ENCODE measurements at places on chromosomes 1 and 21.

GRCh38 chr1:213519098-213519497 lies 468.1 kb downstream of the RPS6KC1 start:
- no peak for DNase-seq

DNA sequence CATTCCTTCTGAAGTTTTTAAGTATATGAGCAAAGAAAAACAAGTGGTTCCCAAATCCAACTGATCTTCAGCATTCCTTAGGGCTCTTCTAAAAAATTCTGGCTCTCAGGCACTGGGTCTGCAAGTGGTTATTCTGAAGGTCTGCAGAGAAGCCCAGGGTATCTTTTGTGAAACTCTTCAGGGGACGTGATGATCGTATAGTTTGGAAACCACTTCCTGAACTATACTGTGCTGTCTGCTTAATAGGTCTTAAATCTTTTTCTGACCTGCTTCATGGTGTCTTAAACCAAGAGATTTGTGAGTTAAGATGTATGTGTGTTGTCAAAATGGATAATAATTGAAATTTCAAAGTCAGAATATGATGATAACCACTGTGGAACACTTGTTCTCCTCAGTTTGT lies 115.5 kb downstream of the LHX9 start:
- no peak for DNase-seq

DNA sequence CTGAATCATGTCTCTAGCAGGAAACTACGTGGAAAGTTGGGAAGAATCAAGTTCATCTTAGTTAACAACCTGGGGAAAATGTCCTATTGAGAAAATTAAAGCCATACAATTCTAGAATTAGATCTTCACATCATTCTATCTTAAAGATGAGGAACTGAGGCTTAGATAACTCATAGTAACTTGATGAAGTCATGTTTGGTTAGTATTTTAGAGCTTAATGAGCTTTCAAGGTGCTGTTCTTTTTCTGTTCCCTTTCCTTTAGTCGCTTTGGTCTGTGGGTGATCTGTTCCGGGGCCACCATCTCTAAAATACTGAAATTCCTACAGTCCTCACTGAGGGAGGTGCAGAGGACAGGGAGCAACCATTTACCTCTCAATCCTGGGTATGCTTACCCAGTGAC lies 4.3 kb upstream of the GLUL start:
- no peak for DNase-seq

DNA sequence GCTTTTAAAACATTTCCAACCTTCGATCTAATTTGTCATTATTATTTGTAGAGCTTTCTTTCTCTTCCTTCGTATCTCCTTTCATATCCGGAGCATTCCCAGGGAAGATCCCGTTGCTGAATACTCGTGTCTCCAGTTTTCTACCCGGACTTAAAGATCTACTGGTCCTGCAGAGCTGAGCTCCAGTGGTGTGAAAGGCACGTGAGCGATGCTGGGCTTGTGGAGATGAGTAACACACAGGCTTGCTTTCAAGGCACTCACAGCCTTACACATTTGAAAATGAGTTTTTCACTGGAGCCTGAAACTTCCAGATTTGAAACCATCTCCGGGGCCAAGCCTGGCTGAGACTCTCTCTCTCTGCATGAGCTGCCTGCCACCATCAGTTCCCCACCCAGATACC lies 428.3 kb downstream of the KIF26B start:
- no peak for DNase-seq

GRCh38 chr1:69991644-69992043 lies 213.7 kb downstream of the LRRC40 start:
- no peak for DNase-seq

DNA sequence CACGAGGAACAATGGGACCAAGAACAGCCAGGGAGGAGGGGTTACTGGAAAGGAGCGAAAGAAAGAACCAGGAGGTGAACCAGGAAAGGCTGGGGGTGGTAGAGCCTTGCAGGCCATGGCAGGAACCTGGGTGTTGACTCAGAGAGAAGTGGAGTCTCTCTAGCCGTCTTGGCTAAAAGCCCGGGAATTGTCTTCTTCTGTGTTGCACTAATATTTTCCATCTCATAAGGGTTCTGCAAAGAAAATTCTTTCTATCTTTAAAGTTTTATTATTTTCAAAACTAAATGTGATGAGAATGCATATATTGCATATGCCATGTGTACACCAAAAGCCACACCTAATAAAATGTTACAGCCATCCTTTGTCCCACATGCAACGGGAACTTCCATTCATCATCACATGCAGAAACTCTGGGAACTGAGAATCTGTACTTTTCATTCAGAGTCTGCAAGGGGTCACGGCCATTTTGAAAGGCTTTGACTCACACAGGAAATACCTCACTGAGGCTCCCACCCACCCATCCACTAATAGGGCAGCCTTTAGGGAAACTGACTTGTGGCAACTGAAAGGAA lies 38.0 kb downstream of the ERG start:
- no peak for DNase-seq

DNA sequence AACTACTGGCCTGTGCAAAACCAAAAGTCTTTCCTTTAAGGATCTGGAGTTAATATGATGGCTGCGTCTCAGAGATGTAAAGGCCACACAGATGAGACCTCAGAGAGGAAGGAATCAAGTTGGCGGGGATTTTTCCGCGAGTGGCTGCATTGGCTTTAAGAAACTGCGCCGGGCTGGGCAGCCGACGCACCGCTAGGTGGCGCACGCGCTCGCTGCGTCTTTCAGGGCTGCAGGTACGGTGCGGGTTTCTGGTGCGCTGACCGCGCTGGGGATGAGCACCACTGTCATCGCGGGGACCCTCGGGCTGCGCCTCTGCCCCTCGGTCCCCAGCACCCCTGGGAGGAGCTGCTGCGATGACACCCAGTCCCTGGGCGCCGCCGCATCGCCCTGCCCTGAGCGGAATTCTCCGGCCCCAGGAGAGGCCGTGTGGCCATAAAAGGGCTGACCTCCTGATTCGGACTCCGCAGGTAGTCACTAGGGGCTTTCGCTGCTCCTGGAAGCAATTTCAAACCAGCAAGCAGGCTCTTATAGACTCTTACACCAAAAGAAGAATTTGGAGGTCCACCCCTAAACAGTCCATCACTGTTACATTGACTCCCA lies 241.0 kb downstream of the KCNJ6 start:
- DNase-seq: peak; percentile 29

DNA sequence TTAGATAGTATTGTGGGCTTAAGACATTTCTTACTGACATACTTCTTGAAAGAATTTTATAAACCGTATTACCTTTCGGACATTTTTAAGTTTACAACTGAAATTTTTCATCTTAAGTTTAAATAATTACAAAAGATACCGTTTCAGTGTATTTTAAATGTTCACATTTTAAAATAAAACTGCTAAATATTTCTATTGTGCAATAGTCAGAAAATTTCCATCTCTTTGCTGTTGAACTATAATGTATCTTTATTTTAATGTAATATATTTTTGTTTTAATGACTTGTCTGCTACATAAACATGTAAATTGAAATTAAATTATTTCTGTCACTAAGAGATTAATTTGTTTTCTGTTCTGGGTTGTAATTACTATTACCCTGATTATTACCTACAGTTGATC lies 74.2 kb upstream of the KIAA1614 start:
- no peak for DNase-seq

DNA sequence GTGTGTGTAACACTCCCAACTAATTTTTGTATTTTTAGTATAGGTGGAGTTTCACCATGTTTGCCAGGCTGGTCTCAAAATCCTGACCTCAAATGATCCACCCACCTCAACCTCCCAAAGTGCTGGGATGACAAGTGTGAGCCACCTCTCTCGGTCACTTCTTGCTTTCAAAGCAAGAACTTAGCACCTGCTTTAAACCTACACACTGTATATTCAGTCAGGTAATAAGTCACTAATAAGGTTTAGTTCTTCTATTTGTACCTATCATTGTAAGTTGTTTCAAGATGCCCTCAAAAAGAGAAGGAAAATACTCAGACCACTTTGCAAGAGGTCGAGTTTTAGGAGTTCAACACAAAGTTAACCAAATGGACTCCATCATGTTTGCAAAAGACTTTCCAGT lies 431.3 kb downstream of the MRPL39 start:
- no peak for DNase-seq

DNA sequence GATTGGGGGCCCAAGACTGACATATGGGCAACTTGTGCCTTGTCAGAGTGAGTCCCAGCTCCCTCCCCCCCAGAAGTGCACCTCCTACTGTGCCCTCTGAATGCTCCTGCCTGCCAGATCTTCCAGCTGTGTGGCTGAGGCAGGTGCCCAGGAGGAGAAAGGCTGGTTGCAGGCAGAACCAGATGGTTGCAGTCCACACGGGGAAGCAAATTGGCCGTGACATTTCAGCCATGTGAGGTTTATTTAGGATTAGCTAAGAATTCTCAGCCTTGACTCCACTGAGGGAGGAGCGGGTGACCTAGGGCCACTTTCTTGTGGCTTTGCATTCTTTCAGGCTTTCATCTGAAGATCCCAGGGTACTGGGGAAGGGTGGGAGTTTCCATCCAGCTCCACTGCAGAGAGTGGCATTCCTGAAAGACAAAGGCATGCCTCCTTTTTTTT lies 33.8 kb downstream of the PEX14 start:
- DNase-seq: no peak

GRCh38 chr1:50659107-50659662 lies 235.9 kb upstream of the DMRTA2 start:
- DNase-seq: no peak

- DNase-seq: no peak
Observed at GRCh38 chr21:37912616-37913015, 3.6 kb downstream of the KCNJ6 start.

DNA sequence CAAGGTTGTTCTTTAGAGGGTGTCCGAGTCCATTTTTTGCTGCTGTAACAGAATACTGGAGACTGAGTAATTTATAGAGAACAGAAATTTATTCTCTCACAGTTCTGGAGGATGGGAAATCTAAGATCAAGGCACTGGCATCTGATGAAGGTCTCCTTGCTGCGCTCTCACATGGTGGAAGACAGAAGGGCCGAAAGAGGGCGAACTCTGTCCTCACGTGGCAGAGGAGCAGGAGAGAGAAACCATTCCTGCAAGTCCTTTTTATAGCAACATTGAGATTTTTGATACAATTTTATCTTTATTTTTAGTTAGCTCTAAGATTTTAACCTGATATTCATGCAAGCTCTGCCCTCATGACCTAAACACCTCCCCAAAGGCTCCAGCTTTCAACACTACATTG lies 48.3 kb downstream of the ATG4C start:
- no peak for DNase-seq

DNA sequence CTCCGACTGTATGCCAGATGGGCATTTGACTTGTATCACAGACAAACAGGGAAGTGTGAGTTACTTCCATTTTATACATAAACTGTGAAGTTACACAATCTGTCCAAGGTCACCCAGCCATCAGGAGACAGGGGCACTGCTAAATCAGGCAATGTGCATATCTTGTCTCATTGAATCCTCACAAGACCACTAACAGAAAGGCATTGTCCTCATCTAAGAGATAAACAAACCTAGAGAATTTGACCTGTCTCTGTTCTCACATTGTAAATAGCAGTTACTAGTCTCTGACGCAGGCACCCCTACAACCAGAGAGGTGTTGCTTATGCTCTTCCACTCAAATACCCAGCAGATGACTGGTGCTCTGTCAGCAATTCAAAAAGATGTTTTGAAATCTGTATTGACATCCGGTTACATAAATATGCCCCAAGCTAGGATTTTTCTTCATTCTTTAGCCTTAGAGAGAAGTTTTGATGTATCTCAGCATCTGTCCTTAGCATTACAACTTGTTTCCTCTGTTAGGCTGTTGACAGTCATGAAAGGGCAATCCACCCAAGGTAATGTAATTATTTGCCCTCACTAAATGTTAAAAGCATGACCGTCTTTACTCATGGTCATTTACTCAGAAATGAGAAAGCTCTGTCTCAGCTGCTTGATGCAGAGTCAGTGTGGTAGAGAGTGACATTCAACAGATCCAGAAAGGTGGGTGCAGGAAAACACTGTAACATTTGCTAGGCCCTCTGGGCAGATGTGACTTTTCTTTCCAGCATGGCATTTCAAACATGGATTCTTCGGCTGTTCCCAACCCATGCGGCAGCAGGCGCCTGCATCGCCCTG lies 51.9 kb upstream of the ZNF326 start:
- DNase-seq: no peak

GRCh38 chr1:151060007-151060656 lies at the start of gene MLLT11:
Gene MLLT11 (plus strand): TSS chr1:151060397. CDS start chr1:151067225, 6,828 bp downstream.
- DNase-seq: peak; percentile 37

GRCh38 chr1:53627666-53628065 lies 111.3 kb downstream of the GLIS1 start:
- no peak for DNase-seq

DNA sequence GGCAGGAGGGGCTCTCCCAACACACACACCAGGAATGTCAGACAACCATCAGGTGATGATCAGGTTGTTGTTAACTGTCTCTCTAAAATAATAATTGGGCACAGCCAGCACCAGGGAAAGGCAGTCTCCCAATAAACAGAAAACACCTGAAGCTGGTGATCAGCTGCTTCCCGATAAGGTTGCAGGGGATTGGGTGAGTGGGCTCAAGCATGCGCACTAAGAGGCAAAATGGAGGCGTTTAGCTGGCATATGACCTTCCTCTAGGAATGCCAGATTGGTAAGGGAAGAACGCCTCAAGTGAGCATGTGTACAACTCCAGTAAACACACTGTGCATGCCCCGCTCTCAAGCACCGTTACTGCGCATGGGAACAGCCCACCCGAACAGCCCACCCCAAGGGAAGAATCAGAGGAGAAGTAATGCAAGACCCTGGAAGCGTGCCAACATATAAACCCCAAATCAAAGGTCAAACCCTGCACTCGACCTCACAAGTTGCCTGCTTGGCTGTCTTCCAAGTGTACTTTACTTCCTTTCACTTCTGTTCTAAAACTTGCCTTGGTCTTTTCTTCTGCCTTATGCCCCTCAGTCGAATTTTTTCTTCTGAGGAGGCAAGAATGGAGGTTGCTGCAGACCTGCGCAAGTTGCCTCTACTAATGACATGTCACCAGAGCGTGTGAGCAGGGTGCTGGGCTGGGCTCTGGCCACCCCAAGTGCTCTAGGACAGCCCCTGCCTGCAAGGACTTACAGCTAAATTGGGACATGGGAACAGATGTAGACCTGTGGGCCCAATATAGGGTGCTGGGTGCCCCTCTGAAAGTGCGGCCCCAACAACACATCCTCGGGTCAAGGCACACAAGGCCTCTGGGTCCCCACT lies 200.8 kb downstream of the RHOU start:
- DNase-seq: no peak

GRCh38 chr1:10671090-10671489 lies 125.4 kb downstream of the CASZ1 start:
- DNase-seq: no peak

DNA sequence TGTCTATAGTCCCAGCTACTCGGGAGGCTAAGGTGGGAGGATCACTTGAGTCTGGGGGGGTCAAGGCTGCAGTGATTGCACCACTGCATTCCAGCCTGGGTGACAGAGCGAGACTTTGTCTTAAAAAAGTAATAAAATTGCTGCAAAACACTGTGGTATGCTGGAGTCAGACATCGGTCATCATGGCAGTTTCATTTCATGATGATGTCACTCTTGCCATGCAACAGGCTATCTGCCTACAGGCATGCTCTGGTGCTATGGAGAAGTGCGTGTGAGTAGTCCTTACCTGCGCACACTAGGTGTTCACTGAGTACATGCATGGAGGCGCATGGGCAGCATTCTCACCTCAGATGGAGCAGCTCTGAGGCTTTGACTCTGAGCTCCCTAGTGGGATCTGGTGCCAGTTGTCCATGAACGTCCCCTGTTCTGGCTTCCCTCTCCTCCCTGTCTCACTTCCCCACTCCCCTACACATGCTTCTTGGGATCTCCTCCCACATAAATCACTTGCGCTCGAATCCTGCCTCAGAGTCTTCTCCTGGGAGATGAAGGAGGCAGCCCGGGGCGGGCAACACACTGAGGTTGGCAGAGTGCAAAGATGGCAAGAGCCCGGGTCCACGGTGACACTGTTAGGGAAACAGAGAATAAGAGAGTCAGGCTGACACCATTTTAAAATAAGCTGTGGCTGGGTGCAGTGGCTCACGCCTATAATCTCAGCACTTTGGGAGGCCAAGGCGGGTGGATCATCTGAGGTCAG lies 10.4 kb upstream of the CELA3B start:
- DNase-seq: no peak
